Stimulated activated CD4-positive, alpha-beta T cell treated with anti-CD3 and anti-CD28 coated beads, Interleukin-1b, Interleukin-23, amount 100 ng/mL, for 4 hours (primary cell): ENCODE measurements at places on chromosomes 6 and 20.

DNA sequence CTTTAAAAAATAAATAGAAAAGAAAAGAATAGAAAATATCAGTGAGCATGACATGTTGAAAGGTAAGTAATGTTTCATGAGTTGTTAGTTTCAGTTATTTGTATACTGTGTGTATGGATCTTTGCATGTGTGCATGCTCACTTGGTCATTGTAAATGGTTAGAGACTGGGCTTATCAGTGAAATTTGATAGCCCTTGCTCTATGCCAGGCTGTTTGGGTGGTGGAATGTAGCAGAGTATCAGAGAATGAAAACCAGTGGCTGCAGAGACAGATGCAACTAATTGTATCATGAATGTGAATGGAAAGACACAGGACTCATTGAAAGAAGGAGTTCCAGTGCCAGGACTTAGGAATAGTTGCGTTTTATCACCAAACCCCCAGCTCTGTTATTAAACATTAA lies 4.2 kb downstream of the GSTA2 start:
- no peak for DNase-seq

GRCh38 chr20:33296206-33296605 lies 13.2 kb downstream of the BPIFB1 start:
- no peak for DNase-seq

DNA sequence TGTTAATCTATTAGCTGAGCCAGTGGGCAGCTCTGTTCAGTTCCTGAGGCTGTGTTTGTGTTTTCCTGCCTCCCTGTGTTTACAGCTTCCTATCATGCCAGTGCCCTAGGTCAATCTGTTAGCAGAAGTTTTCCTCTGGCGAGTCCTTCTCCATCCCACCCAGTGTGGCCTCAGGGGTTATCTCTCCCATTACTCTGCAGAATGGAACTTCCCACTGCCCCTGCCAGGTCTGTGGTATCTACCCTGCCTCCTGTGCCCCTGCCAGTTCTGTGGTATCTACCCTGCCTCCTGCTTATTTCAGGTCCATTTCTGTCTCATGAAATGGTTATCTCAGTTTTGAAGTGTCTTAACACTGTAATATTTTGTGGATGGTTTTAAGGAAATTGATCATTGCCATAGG lies 63.1 kb downstream of the SLX4IP start:
- no peak for DNase-seq

- no peak for DNase-seq
Observed at GRCh38 chr20:32957459-32957858, 46.8 kb downstream of the SUN5 start.
